ENCODE measurements at places on chromosomes 2 and 18.

- no peak overlapping the region for H3K27ac ChIP-seq
- no peaks in the 10 kb centered on the region for H3K27me3 ChIP-seq
- DNase-seq, result no peak
- H3K36me3 ChIP-seq, result no peaks in the 10 kb centered on the region
These were observed 501.4 kb downstream of the FBXO15 start for GRCh38 chr18:73646196-73646595.

GRCh38 chr2:118769707-118770400, 77.6 kb downstream of the EN1 start:
- H3K27ac ChIP-seq, result no peak overlapping the region
- H3K36me3 ChIP-seq, result no peaks in the 10 kb centered on the region
- H3K27me3 ChIP-seq, result peaks cover 31% of the 10 kb centered on the region
- DNase-seq, result no peak

DNA sequence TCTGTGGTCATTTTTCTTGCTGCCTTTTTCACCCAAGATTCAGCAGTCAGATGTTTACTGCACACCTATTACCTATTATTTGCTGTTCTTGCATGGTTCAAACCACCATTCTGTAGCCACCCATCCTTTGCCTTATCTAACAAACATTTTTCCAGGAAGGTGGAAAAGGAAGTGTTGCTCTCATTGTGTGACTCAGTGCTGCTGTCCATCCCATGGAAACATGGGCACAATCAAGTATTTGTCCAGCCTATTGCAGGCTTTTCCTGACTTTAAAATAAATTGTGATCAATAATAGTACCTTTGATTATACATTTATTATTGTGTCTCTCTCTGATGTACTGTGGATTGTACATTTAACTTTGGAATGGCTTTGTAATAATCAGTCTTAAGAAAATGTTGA, 53.2 kb downstream of the USP14 start:
- no peaks in the 10 kb centered on the region for H3K27me3 ChIP-seq
- H3K4me1 ChIP-seq, result peaks cover 4% of the 10 kb centered on the region
- DNase-seq, result no peak

DNA sequence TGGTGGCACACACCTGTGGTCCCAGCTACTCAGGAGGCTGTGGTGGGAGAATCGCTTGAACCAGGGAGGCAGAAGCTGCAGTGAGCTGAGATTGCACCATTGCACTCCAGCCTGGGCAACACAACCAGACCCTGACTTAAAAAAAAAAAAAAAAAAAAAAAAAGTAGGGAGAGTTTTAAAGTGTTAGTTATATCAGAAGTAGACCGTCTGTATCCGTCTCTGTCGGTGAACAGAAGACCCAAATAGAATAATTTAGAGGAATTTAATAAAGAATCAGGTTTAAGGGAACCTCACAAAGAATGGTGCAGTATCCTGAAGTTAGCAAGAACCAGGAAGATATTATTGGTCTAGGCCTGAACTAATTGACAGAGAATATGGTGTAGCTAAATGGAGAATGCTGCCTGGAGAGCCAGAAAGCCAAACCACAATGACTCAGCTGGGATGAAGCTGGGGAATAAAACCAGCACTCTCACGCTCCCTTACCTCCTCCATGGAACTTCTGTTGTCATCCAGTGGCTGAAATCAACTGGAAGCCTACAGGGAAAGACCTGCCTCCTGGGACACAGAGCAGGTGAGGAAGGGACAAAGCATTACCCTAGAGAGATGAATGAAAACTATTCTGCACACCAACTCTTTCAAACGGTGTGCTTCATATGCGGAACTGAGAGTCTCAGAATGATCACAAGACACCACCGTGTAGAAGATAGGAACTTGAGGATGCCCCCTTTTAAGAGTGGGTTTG, 39.1 kb upstream of the PLEKHM3 start:
- H3K27me3 ChIP-seq, result no peaks in the 10 kb centered on the region
- H3K27ac ChIP-seq, result no peak overlapping the region
- no peaks in the 10 kb centered on the region for H3K36me3 ChIP-seq
- H3K4me1 ChIP-seq, result no peaks in the 10 kb centered on the region

DNA sequence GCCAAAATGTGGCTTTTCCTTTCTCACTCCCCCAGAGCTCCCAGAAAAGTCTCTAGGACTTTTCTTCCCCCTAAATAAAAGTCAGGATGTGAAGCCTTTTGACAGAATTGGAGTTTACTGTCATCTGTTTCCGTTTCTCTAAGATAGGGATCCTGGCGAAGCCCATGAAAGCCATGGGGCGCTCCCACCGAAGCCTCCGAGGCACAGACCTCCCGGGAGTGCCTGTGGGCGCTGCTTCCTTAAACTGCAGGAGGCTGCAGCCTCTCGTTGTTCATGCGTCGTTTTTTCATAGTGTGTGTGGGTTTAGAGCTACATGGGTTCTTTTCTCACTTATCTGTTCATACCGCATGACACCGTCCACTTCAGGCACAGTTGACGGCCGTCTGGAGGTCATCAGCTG, 56.8 kb downstream of the ASAP2 start:
- peaks cover 8% of the 10 kb centered on the region for H3K27me3 ChIP-seq
- no peak overlapping the region for H3K27ac ChIP-seq
- no peaks in the 10 kb centered on the region for H3K4me1 ChIP-seq
- H3K4me3 ChIP-seq, result no peak overlapping the region
- no peaks in the 10 kb centered on the region for H3K36me3 ChIP-seq

- peaks cover 14% of the 10 kb centered on the region for H3K4me1 ChIP-seq
- no peaks in the 10 kb centered on the region for H3K36me3 ChIP-seq
- no peak overlapping the region for H3K27ac ChIP-seq
- H3K27me3 ChIP-seq, result no peaks in the 10 kb centered on the region
These were observed 79.8 kb upstream of the RNF152 start for GRCh38 chr18:61972389-61973264.

DNA sequence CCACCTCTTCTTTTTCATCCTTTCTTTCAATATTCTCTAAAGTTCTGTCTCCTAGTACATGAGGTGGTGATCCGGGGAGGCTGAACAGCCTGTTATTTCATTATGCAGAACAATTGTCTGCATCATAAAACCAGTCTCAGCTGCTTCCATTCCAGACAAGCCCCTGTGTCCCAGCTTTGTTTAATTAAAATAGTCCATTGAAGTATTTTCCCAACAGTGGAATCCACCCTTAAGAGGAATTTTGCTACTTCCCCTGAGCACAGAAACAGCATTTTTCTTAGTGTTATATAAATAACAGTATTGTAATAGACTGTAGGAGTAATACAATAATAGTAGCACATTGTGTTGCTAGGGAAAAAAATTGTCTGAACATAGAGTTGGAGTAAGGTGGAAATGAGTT, 395.4 kb upstream of the TCF4 start:
- no peak overlapping the region for H3K27ac ChIP-seq
- no peak for DNase-seq
- H3K27me3 ChIP-seq, result no peaks in the 10 kb centered on the region
- H3K36me3 ChIP-seq, result no peaks in the 10 kb centered on the region

DNA sequence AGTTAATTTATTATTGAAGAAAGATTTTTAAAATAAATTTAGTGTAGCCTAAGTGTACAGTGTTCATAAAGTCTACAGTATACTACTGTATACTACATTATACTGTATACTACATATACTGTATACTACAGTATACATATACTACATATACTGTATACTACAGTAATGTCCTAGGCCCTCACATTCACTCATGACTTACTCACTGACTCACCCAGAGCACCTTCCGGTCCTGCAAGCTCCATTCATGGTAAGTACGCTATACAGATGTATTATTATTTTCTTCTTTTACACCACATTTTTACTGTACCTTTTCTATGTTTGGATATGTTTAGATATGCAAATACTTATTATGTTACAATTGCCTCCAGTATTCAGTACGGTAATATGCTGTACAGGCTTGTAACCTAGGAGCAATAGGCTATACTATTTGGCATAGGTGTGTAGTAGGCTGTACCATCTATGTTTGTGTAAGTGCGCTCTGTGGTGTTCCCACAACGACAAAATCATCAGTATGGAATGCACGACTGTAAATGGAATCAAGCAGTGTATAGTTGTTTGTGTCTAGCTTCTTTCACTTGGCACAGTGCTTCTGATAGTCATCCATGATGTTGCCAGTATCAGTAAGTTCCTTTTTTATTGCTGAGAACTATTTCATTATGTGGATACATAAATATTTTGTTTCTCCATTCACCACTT, 245.7 kb downstream of the MTX2 start:
- DNase-seq, result no peak
- H3K4me1 ChIP-seq, result peaks cover 9% of the 10 kb centered on the region
- H3K27me3 ChIP-seq, result peaks cover 19% of the 10 kb centered on the region
- no peaks in the 10 kb centered on the region for H3K36me3 ChIP-seq

GRCh38 chr2:72000110-72000509, 147.6 kb downstream of the CYP26B1 start:
- no peaks in the 10 kb centered on the region for H3K4me1 ChIP-seq
- H3K4me3 ChIP-seq, result no peak overlapping the region
- no peak for DNase-seq
- H3K27me3 ChIP-seq, result no peaks in the 10 kb centered on the region

DNA sequence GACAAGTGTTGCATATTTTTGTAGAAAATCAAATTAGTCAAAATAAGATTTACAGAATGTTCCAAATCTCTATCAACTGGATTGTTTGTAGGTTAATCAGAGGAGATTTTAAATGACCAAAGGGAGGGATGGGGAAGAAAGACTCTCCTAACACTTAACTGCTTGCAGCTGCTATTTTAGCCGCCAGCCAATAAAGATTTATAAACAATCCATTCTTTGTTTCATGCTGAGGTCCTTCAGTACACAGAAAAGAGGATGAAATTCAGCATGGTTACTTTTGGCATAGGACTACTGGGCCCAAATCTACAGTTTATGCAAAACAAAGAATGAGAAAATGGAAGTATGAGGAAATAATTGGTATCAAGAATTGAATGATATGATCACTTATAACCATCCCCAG, 86.4 kb upstream of the FN1 start:
- no peaks in the 10 kb centered on the region for H3K4me1 ChIP-seq
- no peaks in the 10 kb centered on the region for H3K27me3 ChIP-seq
- no peak for DNase-seq
- H3K4me3 ChIP-seq, result no peak overlapping the region
- H3K36me3 ChIP-seq, result no peaks in the 10 kb centered on the region

GRCh38 chr2:157107877-157108276, 149.6 kb upstream of the GALNT5 start:
- H3K4me1 ChIP-seq, result peaks cover 5% of the 10 kb centered on the region
- no peak overlapping the region for H3K4me3 ChIP-seq
- no peaks in the 10 kb centered on the region for H3K27me3 ChIP-seq

DNA sequence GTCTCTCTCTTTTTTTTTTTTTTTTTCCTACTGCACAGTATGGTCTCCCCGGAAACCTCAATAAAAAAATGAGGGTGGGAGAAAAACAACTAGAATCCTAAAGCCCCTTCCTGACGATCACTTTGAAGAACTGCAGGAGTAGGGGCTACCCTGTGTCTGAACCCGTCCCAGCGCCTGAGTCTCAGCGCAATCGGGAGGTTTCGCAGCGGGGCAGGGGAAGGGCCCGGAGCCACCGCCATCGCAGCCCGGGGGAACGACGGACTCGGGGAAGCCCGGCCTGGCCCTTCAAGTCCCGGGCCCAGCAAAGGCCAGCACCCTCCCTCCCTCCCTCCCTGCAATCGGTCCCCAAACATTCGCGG, 411 bp downstream of the NARS1 start:
- peaks cover 20% of the 10 kb centered on the region for H3K36me3 ChIP-seq
- peak overlapping the region; percentile 98 for H3K4me3 ChIP-seq
- H3K4me1 ChIP-seq, result peaks cover 17% of the 10 kb centered on the region
- peak overlapping the region; percentile 99 for H3K27ac ChIP-seq
- no peak for DNase-seq
- H3K27me3 ChIP-seq, result no peaks in the 10 kb centered on the region

- no peak overlapping the region for H3K27ac ChIP-seq
- DNase-seq, result no peak
- peaks cover 7% of the 10 kb centered on the region for H3K36me3 ChIP-seq
- H3K4me3 ChIP-seq, result no peak overlapping the region
- no peaks in the 10 kb centered on the region for H3K27me3 ChIP-seq
These were observed 54.0 kb upstream of the NOSTRIN start for GRCh38 chr2:168748461-168748860.

DNA sequence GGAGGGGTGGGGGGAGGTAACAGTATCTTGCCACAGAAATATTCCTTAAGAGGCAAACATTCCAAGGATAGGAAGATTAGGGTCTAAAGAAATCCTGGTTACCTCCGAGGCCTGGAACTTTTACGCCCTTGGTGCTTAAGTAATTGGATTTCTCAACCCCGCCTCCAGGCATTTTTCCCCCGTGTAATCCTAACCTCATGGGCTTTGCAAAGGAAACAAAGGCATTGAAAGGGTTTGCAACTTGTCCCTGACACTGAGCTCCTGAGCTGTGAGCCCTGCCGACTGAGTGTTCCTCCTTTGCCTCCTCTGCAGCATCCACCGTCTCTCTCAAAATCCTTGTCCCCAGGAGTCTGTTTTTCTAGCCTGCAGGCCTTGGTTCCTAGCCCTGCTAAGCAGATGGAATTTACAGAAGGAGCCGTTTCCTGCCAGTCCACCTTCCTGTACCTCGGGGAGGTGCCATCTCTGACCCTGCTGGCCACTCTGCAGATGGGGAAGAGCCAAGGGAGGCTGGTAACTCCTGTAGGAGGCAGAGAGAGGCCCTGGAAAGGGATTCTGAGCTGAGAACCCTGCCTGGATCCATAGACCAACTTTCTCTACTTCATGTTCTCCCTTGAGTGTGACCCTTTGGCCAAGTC, 24.2 kb downstream of the TET3 start:
- H3K36me3 ChIP-seq, result peaks cover 4% of the 10 kb centered on the region
- no peak for DNase-seq
- H3K4me3 ChIP-seq, result no peak overlapping the region
- no peaks in the 10 kb centered on the region for H3K27me3 ChIP-seq
- H3K27ac ChIP-seq, result no peak overlapping the region

DNA sequence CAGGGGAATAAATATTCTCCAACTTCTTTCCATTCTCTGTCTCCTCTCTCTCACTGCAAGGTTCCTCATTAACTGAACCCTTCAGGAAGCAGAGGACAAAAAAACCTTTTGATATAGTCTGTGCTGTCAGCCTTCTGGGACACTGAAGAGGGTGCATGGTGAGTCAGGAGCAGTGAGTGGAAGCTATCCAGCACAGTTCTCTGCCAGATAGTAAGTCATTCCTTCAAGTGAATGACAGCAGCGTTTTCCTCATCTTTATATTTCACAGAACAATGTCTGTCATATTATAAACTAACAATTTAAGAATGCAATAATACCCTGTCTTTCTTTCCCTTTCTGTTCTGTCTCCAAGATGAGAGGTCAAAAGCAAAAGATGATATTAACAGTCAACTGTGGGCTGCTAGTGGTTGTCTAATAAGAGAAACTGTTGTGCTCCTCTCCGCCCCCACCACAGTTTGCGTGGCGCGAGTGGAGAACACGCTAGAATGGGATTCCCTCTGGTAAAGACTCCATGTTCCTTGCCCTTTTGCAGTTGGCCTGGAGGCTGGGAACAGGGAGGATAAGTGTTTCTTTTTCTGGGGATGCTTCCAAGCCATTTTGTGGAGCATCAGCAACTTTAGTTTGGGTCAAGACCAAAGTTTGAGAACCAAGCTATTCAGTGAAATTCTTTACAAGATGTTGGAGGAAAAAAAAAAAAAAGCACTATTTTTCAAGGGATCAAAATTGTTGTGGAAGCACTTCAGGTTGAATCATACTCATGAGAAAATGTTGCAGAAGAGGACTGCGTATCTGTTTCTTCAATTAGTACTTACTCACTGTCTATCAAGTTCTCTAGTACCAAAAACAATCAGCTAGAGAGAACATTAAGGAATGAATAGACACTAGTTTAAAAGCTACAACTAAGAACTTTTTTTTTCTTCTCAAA, 430.2 kb downstream of the SETBP1 start:
- DNase-seq, result no peak
- H3K36me3 ChIP-seq, result no peaks in the 10 kb centered on the region
- H3K27me3 ChIP-seq, result no peaks in the 10 kb centered on the region
- no peak overlapping the region for H3K4me3 ChIP-seq
- no peak overlapping the region for H3K27ac ChIP-seq
- no peaks in the 10 kb centered on the region for H3K4me1 ChIP-seq
